ENCODE measurements at places on chromosomes 2 and 18.

DNA sequence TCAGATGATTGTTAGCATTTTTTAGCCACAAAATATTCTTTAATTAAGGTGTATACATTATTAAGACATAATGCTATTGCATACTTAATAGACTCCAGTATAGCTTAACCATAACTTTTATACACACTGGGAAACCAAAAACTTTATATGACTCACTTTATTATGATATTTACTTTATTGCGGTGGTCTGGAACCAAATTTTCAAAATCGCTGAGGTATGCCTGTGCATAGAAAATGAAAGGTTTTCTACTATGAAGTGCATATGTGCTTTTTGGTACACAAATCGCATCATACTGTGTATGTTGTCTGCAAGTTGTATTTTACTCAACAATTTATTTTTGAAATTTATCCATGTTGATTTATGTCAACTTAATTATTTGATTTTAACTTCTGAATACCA lies 875.1 kb downstream of the SLC4A3 start:
- DNase-seq, result no peak

- DNase-seq, result no peak
Observed at GRCh38 chr18:3664563-3665178, 214.7 kb downstream of the TGIF1 start.

GRCh38 chr2:15714609-15715008 lies 122.9 kb downstream of the DDX1 start:
- no peak for DNase-seq

DNA sequence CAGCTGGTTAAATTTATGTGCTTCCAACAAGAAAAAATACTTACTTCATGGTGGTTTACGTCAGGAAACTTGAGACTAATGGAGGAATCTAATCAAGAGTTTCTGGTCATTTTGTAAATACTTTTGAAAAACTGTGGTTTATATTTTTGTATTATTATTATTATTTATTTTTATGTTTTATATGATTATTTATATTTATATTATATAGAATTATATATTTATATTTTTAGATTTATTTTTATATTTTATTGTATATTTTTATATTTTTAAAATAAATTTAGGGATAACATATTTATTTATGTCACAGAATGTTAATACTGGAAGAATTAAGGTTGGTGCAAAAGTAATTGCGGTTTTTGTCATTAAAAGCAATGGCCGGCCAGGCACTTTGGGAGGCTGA lies 474.5 kb upstream of the DDX18 start:
- no peak for DNase-seq

- DNase-seq, result no peak
Observed at GRCh38 chr2:112087346-112088020, 32.4 kb downstream of the TMEM87B start.

GRCh38 chr2:65383541-65384488 lies 48.6 kb downstream of the SPRED2 start:
- DNase-seq, result no peak

DNA sequence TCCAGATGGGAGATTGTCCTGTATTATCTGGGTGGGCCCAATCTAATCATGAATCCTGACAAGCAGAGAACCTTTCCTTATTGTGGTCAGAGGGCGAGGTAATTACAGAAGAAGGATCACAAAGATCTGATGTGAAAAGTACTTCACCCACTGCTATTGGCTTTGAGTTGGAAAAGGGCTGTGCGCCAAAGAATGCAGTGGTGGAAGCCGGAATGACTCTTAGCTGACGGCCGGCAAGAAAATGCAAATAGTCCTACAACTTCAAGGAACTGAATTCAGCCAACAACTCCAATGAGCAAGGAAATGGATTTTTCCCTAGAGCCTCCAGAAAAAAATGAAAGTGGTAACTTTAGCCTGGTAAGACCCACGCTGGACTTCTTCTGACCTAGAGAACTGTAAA lies 67.3 kb downstream of the CTNNA2 start:
- DNase-seq, result no peak
